Stimulated activated CD8-positive, alpha-beta memory T cell treated with anti-CD3 and anti-CD28 coated beads, Interleukin-15, amount 100 ng/mL, for 1 hour (primary cell): ENCODE measurements at places on chromosomes 4 and X.

DNA sequence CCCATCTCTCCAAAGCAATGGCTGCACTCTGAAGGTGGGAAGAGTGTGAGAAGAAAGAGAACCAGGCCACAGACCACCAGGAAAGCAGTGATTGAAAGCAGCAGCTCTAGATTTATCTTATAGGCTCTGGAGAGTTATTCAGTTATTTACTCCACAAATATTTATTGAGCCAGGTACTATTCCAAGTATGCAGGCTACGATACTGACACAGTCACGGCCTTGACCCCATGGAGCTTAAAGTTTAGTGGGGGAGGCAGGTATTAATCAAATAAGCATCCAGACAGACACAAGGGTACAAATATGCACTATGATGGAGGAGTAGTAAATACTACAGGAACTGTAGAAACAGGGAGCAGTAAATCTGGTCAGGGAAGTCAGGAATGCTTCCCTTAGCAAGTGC, 2.8 kb downstream of the TMEM185A start:
- DNase-seq, result no peak

DNA sequence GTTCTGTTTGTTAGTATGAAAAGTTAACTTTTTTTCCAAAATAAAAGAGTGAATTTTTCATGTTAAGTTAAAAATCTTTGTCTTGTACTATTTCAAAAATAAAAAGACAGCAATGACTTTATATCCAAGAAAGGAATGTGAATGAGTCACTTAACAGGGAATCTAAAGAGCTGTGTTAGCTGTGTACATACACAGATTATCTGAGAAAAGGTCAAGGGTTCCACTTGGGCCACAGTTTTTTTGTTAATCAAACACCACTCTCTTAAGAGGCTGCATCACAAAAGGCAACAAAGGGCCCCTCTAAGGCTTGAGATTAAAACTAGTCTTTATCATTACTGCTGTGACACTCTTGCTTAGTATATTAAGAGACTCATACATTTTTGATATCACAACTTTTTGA, 82.1 kb downstream of the FIP1L1 start:
- no peak for DNase-seq

- DNase-seq, result no peak
Observed at GRCh38 chr4:112284166-112284565, 1.5 kb downstream of the TIFA start.

GRCh38 chr4:45346816-45347435, 620.6 kb upstream of the GNPDA2 start:
- DNase-seq, result no peak

GRCh38 chrX:433771-434170, 47.1 kb upstream of the PPP2R3B start:
- DNase-seq, result no peak

DNA sequence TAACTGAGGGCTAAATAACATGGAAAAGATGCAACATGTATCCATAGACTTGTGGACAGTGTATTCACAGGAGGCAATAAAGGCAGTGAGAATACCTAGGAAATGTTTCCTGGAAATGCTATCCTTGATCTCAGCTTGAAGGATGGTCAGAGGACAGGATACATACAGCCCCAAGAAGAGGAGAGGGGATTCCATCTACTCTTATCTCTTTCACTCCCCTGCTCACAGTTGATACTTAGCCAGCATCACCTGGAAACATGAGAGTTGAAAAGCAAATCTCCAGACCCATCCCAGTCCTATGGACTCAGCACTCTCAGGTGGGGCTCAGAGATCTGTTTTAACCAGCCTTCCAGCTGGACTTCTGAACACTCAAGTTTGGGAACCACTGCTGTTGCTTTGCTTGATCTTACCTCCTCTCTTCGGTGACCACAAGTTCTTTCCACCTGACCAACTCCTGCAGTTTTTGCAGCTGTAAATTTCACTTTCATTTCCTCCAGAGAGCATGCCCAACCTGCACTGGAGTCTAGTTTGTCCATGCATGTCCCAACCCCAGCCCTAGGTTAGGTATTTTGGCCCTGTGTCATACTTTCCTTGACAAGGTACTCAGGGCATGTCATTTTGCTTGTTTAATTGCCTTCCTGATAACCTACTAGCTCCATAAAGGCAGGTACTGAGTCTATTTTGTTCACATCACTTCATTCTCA, 10.4 kb downstream of the RELL1 start:
- DNase-seq, result no peak

GRCh38 chr4:112038861-112039260, 106.4 kb upstream of the FAM241A start:
- no peak for DNase-seq

- no peak for DNase-seq
Observed at GRCh38 chr4:15149839-15150592, 147.7 kb downstream of the CPEB2 start.

GRCh38 chr4:92387459-92388069, 83.8 kb downstream of the GRID2 start:
- no peak for DNase-seq

GRCh38 chrX:69396916-69397315, 107.2 kb upstream of the NALF2 start:
- no peak for DNase-seq

- DNase-seq, result no peak
Observed at GRCh38 chrX:49210406-49210805, 10.4 kb upstream of the SYP start.

DNA sequence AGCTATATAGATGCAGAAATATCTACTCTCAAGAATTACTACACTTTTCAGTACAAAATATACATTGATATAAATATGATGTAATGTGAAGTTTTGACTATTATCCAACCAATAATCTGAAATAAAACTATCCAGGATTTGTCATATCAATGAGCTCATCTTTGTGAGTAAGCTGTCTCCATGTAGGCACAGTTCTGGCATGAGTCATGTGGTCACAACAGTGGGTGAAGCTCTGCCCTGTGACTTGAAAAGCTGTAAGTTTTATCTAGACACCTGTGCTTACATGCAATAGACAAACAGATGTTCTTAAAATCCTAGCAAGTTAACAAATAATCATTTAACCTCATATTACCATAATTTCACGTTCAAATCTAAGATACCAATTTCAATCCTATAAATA, 192.7 kb downstream of the GABRG1 start:
- no peak for DNase-seq
